ENCODE measurements at places on chromosomes 4 and X. TPM values are rescaled to one million over a fixed set of nuclear protein-coding genes. Genes with fewer than 3 reads are reported as not detected.

The BMPR1B gene
- total RNA-seq: 0.29 TPM

The OPN1LW gene
- not detected for total RNA-seq

The FAM241A gene
- 2.6 TPM for total RNA-seq

The MFAP3L gene
- total RNA-seq: 1.4 TPM

The PCDH18 gene
- 65.7 TPM for total RNA-seq

The RPL9 gene
- total RNA-seq: 3,525 TPM

The HGFAC gene
- total RNA-seq: not detected

The LRCH2 gene
- 6.1 TPM for total RNA-seq

The PGRMC1 gene
- 167 TPM for total RNA-seq

The COL4A6 gene
- 26.1 TPM for total RNA-seq

The C4orf33 gene
- total RNA-seq: 10.5 TPM

The MAGEA11 gene
- not detected for total RNA-seq

The FSTL5 gene
- not detected for total RNA-seq

The IL2RG gene
- total RNA-seq: not detected

The VAMP7 gene
- 49.6 TPM for total RNA-seq

The RPS6KA6 gene
- total RNA-seq: 8.6 TPM

The CTPS2 gene
- 11.9 TPM for total RNA-seq

The TRPC5OS gene
- not detected for total RNA-seq

The RBMXL3 gene
- not detected for total RNA-seq

The VMA21 gene
- total RNA-seq: 43.5 TPM

The DUSP21 gene
- not detected for total RNA-seq

The FAM133A gene
- total RNA-seq: not detected

The KLHL4 gene
- 3.4 TPM for total RNA-seq

The GPR50 gene
- total RNA-seq: not detected

The DGKK gene
- not detected for total RNA-seq

The ITM2A gene
- not detected for total RNA-seq

The MAP7D2 gene
- not detected for total RNA-seq

The F9 gene
- total RNA-seq: not detected

The ZFP42 gene
- total RNA-seq: not detected

The PNMA3 gene
- total RNA-seq: not detected

The KCND1 gene
- total RNA-seq: 1.4 TPM

The CCNB3 gene
- 0.18 TPM for total RNA-seq

The HPGDS gene
- total RNA-seq: not detected

The PPP4R3C gene
- total RNA-seq: not detected

The TRAM1L1 gene
- 2.0 TPM for total RNA-seq

The LPAR4 gene
- not detected for total RNA-seq

The MAGEA10 gene
- total RNA-seq: not detected

The CSAG3 gene
- total RNA-seq: not detected

The SOWAHD gene
- total RNA-seq: not detected

The AWAT2 gene
- total RNA-seq: not detected

The MAGEA8 gene
- not detected for total RNA-seq

The BST1 gene
- 4.9 TPM for total RNA-seq

The OTC gene
- not detected for total RNA-seq

The TLR2 gene
- total RNA-seq: not detected

The RAB33A gene
- total RNA-seq: 8.1 TPM

The ZNF732 gene
- 0.53 TPM for total RNA-seq

The FAM114A1 gene
- total RNA-seq: 343 TPM

The MAGEE2 gene
- total RNA-seq: not detected

The TTC29 gene
- not detected for total RNA-seq

The PABPC4L gene
- total RNA-seq: 0.53 TPM

The GABRE gene
- 1.9 TPM for total RNA-seq

The ASMT gene
- not detected for total RNA-seq

The ANXA3 gene
- 26.4 TPM for total RNA-seq

The BTK gene
- not detected for total RNA-seq
